Gastroesophageal sphincter (tissue), 4 donors: ENCODE measurements at places on chromosomes 5 and 9.
A peak's percentile ranks its signal among the peaks of the same experiment; 100 is the strongest.

- ATAC-seq, result no peak
These were observed 1.3 kb downstream of the PTCH1 start for GRCh38 chr9:95515272-95516113.

DNA sequence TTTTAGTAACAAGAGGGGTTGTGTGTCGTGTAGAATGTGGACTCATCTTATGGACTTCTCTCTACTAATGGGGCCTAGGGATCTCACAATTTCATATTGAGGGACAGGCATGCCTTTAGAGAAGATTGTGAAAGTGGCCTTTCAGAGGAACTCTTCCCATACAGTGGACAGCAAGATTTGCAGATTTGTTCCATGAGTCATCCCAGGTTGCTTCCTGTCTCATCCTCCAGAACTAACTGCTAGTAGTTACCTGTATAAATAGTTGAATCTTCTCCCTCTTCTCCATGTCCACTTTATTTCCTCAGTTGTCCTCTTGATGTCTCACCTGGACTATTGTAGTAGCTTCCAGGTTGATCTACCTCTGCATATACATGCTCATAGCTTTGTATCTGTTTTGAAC, 997.5 kb upstream of the CTNND2 start:
- no peak for ATAC-seq

GRCh38 chr9:116986015-116986414, 298.9 kb downstream of the TRIM32 start:
- no peak for ATAC-seq

DNA sequence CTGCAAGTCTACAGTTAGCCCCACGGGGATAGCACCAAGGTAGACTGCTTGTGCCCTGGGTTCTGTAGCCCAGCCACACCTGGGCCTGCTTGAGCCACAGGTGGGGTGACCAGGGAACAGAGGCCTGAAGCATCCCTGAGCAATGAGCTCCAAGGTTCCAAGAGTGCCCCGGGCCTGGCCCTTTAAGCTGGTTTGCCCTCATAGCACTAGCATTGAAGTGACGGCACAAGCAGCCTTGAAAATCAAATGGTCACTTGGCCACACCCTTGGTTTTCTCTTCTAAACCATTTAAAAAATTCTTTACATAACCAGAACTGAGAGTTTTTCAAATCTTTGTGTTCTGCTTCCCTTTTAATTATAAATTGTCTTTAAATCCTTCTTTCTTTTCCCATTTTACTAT, 24.7 kb downstream of the FBXO10 start:
- ATAC-seq, result no peak

DNA sequence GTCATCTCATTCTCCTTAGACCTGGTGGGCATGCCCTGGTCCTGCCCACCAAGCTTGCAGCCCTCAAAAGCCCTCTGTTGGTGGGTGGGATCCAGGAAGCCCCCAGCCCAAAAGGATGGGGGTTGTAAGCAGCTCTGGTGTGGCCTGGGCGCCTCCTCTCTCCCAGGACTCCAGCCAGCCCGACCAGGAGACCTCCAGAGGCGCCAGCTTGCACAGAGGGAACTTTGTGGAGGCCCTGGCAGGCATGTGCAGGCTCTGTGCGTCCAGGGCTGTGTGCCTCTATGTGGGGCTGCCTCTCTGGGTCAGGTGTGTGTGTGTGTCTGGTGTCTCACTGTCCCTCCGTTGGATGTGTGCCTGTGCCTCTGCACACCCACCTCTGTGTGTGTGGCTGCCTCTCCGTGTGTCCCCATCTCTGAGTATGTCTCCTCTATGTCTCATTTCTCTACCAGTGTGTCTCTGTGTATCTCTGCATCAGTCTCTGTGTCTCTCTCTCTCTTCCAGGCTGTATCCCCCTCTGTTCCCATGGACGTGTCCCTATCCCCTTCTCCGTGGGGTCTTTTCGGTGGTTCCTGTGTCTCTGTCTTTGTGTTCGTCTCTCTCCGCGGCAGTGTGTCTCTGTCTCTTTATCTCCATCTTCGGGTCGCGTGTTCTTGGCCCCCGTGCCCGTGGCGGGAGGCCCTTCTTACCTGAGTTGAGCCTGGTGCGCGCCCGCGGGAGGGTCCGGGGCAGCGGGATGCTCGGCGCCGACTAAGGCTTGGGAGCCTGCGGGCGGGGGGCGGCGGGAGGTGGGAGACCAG, 501 bp downstream of the ENHO start:
- peak; percentile 5 for ATAC-seq

GRCh38 chr9:959914-960313, 16.5 kb upstream of the DMRT3 start:
- ATAC-seq, result no peak
